ENCODE measurements at places on chromosomes 2 and 18.

GRCh38 chr2:135043345-135043744 is 3.9 kb downstream of the MAP3K19 start:
- DNase-seq: no peak

- DNase-seq: no peak
Observed at GRCh38 chr18:77108001-77108692, 24.4 kb downstream of the MBP start.

DNA sequence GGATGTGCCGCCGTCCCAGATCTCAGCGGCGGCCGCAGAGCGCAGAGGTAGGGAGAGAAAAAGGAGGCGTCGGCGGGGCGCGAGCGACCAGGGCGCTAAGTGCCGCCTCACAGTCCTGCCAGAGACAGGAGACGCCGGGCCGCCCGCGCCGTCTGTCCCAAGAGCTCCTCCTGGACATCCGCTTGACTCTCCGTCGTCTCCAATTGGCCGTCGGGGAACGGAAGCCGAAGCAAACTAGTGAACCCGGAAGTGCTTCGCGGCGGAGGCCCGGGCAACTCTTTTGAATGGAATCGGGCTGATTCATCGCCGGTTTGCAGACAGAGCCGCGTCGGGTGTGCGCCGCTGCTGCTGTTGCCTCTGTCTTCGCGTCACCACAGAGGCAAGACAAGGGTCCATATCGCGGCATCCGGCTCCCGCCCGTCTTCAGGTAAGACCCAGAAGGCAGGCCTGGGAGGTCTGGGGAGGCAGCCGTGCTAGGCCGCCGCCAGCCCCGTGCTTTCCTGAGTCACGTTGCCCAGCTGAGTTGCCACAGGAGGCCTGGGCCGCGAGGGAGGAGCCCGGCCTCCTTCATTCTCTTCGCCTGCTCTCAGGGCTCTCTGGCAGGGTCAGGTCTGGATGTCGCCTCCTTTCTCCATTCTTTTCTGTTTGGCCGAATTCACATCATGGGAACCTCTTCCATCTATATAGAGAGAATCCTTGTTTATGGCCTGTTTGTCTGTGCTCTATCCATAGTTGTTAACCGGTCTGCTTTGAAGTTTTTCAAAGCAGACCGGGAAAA is at the start of gene PSMD14:
TSS of gene PSMD14 (plus strand) at position 248 of the 778 bp plus-strand sequence. CDS start 10,401 bp downstream, outside the sequence.
- peak; percentile 83 for DNase-seq

GRCh38 chr2:168700615-168701245 is 101.7 kb upstream of the NOSTRIN start:
- DNase-seq: no peak

DNA sequence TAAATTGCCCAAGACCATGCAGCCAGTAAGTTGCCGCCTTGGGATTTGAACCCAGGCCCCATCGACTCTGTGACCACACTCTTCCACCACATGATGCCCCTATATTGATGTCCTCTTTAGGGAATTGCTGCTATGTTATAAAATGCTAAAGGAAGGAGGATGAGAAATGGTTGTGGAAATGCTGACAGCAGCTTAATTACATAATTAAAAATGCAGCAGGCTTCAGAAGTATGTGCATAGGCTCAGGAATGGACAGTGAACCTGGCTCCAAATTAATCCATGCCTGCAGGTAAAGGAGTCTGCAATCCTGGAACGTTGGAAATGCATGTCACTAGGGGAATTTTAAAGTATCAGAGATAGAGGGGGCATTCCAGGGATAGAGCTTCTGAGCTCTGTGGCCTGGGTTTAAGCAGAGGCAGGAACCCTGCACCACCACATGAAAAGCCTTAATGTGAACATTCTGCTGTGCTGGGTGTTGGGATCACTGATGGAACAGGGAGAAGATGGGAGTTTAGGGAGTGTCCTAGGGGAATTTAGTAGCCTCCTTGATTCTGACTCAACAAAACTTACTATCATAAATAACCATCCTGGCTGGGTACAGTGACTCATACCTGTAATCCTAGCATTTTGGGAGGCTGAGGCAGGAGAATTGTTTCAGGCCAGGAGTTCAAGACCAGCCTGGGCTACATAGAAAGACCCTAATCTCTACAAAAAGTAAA is 76.1 kb upstream of the CCDC85A start:
- no peak for DNase-seq

DNA sequence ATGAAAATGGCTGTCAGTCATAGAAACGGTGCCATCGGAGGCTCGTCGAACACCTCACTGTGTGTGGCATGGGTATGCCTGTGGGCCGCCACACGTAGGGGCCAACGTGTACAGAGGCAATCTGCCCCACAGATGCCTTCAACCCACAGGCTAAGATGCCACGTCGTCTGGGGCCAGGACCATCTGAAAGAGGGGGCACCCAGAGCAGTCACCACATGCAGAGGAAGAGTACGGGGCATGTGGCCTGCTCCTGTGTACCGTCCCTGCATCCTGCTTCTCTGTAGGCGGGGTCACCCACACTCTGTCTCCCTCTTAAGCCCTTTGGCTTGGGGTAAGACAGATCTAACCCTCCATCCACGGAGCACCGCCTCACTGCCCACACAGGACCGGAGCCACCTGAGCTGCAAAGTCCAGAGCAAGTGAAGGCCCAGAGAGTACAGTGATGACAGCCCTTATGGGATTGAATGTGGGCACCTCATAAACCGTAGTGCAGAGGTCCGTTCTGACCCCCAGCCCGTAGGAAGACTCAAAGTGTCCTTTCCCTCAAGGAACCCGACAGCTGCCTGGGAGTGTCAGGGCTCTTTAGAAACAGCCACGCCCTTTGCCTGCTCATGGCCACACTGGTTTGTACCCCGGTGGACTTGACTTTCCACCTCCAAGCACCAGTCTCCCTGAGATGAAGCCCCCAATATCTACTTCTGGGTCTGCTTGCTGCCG is 66.2 kb downstream of the TWIST2 start:
- no peak for DNase-seq

- DNase-seq: peak; percentile 41
Observed at GRCh38 chr2:240851078-240851991, 17.3 kb upstream of the AGXT start.

DNA sequence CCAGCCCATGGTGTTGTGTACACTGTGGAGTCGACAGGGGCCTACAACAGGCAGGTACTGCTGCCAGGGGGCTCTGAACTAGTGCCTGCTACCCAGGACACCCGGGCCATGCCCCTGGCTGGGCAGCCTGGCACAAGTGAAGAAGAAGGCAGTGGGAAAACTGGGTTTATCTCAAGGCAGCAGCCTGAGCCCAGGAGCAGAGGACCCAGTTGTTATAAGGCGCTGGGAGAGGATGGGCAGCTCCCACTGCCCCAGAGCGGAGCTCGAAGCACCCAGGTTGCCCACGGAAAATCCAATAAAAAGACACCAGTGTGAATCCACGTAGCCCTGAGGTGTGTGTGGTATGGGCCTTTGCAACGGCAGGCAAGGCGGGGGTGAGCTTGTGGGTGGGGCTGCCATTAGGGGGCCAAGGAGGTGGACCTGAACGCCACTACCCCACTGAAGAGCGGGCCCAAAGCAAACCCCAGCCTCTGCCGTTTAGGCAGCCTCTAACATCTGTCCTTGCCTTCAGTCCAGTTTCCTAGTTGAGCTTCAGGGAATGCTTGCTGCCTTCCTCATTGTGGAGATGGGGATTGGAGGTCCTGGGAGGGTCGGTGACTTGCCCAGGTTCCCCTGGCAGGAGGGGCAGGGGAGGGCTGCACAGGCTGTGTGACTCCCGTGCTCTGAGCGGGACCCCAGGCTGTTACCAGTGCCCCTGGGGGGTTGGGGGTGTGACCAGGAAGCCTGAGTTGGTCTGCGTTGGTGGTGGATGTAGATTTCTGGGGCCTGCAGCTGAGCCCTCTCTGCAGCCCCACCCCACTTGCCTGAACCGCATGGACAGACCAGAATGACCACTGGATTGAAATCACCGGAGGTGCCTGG is 16.0 kb downstream of the ARID5A start:
- DNase-seq: no peak

- DNase-seq: no peak
Observed at GRCh38 chr2:66185497-66186054, 249.3 kb upstream of the MEIS1 start.

DNA sequence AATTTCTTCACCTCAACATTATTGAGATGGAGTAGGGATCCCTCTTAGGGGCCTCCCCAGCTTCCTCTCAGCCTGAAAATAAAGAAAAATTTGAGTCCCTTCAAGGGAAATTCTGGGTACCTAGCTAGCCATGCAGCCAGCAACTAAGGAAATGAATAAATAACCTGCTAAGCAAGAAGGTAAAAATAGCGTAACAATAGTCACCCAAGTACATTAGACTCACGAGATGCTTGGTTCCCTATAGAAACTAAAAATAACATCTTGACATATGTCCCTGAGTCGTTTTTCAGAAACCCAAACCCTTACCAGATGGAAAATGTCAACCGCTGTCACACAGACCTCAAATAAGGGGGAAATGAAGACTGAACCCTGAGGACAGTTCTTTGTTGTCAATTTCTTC is 51.9 kb downstream of the CACNB4 start:
- DNase-seq: no peak

GRCh38 chr18:59006461-59007067 is 133.1 kb upstream of the SEC11C start:
- no peak for DNase-seq

- DNase-seq: no peak
Observed at GRCh38 chr2:2158189-2158826, 172.8 kb downstream of the MYT1L start.

DNA sequence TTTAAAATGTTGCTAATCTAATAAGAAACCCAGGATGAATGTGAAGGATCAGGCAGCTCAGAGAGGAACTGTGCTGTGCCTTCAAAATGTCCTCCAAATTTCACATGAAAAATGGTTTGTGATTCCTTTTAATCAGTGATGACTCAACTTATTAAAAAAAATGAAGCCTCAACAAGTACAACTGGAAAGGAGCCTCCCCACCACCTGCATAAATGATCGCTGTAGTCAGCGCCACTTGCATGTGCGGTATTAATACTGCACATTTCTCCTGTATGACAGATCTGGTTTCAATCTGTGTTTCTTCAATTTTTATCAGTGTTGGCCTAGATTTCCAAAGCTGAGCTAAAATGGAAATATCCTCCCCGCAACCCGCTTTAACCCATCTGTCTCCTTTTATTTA is 115.0 kb upstream of the TMEM200C start:
- DNase-seq: no peak

GRCh38 chr2:134137182-134137611 is 116.7 kb upstream of the MGAT5 start:
- no peak for DNase-seq

- DNase-seq: peak; percentile 74
Observed at GRCh38 chr2:223943561-223944008, 1.6 kb downstream of the WDFY1 start.

DNA sequence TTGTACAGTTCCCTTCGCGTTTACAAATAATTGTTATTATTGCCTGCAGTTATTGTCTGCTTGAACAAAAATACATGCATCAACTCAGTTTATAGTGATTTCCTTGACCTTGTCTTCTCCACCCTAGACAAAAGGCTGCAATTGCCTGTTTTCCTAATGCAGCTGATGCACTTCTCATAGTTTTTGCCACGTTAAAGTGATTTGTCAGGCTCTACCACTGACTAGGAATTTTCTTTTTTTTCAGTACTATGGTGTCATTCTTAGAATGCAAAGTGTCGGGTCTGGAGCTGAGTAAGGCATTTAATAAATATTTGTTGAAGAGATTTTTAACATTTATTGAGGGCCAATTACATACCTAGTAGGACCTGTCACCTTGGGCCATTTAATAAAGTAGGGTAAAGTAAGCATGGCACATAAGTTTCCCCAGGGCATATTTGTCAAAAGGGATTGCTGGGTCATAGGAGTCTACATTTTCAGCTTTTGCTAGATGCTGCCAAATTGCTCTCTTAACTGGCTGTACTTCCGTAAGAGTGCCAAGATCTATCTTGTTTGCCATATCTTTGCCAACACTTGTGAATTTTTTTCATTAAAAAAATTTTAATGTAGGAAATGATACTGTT is 24.1 kb downstream of the ACSL3 start:
- no peak for DNase-seq

DNA sequence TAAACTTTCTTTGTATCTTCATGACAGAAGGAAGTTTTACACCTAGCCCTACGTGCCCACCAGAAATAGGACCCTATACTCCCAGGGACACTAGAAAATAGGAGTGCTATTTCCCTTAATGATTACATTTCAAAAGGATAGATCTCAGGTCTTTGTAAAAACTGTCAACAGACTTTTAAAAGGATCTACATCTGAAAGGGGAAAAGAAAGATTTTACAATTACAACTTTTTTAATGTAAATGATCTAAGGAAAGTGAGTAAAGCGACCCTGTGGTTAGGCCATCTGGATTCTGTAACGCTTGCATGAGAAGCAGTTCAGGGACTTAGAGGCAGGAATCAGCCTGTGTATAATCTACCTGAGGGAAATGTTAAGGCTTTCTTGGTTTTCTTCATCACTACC is 431.8 kb upstream of the MC4R start:
- no peak for DNase-seq
